ENCODE measurements at places on chromosomes 3 and 15.
A peak's percentile ranks its signal among the peaks of the same experiment; 100 is the strongest.

DNA sequence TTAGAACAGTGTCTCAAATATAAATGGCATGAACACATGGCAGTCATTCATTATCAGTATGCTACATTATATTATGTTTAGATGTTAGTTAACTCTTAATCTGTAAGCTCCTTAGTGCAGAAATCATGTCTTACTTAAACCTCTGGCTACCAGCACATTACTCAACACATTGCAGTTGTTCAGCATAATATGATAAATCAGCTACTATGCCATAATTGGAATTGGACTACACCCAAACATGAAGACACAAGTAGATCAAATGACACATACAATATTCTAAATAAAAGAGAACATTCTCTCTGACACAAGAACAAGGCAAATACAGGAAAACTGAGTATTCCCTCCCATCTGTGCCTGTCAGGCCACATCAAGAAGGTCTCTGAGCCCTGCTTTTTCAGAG lies 116.1 kb downstream of the PCCB start:
- peak; percentile 80 for DNase-seq

GRCh38 chr3:52892625-52893311 lies 4.6 kb downstream of the STIMATE start:
- peak; percentile 48 for DNase-seq

- no peak for DNase-seq
Measured at GRCh38 chr3:40660554-40660953, 135.8 kb downstream of the ZNF621 start.

GRCh38 chr3:142035308-142035922 lies 113.9 kb downstream of the TFDP2 start:
- DNase-seq = no peak

DNA sequence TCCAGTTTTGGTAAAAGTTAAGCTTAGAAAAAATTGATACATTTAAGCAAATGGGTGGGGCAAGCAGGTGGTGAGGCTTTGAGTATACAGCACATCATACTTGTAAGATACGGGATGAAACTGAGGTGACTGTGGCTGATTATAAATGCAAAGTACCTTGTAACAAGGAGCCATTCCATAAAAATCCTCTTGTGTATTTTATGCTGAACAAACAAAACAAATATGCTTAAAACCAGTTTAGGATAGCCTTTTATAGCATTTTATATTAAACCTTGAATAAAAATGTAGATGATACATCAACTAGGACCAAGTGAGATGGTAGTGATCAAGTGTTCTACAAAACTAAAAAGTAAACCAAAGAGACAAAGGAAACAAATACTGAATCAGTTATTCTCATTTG lies 3.4 kb downstream of the PLSCR1 start:
- DNase-seq = no peak

GRCh38 chr15:62432702-62433398 lies 267.8 kb upstream of the C2CD4B start:
- no peak for DNase-seq
